ENCODE measurements at places on chromosomes 1 and 21.

DNA sequence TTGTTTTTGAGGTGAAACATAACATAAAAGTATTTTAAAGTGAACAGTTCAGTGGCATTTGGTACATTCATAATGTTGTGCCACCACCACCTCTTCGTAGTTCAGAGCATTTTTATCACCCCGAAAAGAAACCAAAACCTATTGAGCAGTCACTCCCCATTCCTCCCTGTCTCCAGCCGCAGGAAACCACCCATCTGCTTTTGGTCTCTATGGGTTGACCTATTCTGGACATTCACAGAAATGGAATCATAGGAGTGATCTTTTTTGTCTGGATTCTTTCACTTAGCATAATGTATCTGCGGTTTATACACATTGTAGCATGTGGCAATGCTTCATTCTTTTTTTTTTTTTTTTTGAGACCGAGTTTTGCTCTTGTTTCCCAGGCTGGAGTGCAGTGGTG is 141.2 kb downstream of the VPS13D start:
- DNase-seq: no peak

DNA sequence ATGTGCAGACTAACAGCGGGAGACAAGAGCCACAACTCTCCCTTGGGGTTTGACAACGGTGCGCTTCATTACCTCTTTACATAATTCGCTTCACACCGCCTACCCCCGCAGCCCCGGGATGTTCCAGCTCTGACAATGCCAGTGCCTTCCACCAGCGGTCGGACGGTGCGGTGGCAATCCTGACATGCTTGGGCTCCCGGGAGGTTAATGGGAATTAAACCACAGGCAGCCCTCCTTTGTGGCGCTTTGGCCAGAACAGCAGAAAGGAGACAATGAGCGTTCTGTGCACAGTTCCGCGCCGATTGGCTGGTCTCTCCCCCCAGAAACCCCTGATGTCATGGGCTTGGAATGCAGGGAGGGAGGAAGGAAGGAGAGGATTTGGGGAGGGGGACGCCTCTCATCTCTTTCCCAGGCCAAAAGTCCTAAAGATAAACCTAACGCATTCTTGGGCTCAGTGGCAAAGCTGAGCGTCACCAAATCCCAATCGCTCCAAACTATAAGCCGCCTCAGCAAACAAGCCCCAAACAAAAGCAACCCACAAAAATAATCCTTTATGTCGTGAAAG is 1.3 kb downstream of the CNN3 start:
- DNase-seq: peak; percentile 72

DNA sequence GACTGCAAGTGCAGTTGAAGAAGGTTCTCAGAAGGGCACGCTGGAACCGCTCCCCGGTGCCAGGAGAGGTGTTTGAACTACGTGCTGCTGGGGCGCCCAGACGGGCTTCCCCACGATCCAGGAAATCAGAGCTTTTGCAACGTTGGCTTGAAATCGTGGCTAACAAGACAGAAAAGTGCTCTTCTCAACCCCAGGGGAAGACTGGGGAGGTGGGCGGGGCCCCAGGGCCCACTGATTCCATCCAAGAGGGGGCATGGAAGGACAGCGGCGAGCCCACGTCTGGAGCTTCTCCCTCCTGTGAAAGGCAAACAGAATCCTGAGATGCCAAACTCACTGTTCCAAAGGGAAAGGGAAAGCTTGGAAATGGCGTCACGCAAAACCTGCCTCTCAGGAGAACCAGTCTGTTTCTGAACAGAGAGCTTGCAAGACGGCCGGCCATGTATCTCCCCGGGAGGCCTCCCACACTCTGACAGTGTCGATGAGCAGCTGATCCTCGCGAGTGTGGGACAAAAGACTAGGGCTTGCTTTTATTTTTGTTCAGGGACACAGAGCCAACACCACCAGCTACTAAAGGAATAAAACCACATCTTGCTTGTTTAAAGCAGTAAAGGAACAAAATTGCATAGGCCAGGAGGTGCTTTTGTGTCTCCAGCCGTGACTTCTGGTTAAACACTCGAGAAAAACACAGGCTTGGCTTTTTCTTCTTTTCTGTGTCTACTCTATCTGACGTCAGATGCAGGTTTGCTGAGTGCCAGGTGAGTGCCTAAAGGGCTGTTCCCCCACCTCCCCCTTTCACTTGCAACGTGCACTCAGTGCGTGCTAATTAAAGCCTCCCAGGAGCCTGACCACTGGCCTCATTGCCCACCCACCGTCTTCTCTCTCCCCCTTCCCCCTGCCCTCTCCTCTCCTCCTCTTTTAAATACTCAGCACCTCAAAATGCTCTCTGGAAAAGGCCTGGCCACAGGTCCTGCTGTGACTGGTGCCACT is 41.5 kb downstream of the LRRC3 start:
- no peak for DNase-seq

DNA sequence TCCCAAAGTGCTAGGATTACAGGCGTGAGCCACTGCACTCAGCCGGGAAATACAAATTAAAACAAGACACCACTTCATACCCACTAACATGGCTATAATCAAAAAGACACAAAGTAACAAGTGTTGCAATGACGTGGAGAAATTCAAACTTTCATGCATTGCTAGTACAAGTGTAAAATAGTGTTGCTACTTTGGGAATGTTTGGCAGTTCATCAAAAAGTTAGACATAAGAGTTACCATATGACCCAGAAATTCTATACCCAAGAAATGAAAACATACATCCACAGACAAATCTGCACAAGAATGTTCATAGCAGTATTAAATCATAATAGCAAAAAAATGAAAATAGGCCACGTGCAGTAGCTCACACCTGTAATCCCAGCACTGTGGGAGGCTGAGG is 16.4 kb downstream of the FOXJ3 start:
- DNase-seq: no peak

DNA sequence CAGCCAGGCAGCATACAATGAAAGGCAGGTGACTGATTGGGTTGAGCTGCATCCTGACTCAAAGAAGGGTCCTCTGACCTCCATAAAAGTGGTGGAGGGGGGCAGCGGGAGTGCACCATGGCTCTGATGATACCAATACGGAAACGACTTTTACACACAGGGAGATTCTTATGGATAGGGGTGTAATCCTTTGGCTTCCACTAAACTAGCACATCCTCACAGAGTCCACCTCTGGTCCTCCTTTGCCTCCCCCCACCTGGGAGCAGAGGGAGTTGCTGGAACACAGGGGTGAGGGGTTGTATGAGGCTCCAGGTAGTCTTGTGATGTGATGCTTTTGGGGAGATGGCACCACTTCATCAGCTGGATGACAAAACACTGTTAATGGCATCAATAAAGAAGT is 361.0 kb downstream of the BARHL2 start:
- DNase-seq: no peak

- DNase-seq: no peak
Measured at GRCh38 chr1:117112047-117112717, 9.4 kb downstream of the TRIM45 start.

- no peak for DNase-seq
Measured at GRCh38 chr1:218851586-218851985, 322.1 kb upstream of the LYPLAL1 start.

GRCh38 chr1:176203735-176204134 is 3.4 kb downstream of the COP1 start:
- DNase-seq: no peak

DNA sequence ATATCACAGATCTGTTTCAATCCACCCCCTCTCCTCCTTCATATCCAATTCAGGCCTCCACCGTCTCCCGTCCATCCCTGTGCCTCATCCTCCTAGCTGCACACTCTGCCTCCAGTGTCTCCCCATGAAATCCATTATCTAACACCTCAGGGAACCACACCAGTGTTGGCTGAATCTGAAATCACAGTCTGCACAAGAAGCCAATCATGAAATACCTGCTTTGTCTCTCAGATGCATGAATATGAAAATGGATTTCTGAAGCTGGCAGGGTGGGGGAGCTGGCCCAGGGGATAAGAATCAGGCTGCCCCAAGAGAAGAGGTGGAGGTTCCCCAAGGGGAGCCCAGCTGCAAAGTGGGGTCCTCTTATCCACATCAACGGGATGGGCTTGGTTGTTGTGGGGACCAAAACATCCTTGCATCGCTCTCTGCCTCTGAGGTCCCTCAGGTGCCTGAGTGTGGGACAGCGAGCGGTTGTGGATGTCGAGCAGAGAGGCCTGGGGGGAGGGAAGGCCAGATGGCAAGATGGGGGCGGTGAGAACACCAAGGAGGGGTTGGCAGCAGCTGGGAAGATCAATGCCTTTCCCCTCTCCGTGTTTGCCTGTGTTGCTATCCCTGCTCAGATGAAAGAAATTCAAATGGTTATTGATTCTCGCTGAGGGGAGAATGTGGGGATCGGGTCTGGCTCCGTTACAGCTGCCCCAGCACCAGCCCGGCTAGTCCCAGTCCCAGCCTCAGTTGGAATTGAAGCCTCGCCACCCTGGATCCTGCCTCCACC is 237.3 kb upstream of the POU3F1 start:
- DNase-seq: no peak

DNA sequence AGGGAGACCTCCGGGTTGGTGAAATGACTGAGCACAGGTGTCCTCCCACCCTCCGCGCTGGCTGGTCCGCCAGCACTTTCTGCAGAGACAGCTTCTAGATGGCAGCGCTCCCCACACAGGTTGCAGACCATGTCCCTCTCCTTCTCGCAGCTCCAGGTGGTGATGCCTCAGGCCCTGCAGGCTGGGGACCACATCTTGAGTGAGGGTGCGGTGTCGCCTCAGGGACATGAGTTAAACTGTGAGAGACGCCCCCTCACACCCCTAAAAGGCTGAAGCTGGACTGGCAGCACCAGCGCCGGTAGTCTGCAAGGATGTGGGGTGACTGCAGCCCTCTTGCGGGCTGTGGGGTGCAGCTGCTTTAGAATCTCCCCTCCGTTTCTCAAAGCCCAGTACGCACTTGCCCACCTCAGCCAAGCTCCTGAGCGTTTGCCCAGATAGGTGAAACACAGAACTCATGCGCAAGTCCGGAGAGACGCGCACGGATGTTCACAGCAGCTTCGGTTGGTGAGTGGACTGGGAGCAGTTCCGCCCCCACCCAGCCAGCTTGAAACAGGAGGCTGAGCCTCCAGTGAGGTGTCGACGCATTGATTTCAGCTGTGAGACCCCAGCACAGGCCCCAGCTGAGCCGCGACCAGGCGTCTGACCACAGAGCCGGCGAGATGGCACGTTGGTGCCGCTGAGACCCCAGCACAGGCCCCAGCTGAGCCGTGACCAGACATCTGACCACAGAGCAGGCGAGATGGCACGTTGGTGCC is 28.6 kb downstream of the COL6A1 start:
- DNase-seq: no peak

DNA sequence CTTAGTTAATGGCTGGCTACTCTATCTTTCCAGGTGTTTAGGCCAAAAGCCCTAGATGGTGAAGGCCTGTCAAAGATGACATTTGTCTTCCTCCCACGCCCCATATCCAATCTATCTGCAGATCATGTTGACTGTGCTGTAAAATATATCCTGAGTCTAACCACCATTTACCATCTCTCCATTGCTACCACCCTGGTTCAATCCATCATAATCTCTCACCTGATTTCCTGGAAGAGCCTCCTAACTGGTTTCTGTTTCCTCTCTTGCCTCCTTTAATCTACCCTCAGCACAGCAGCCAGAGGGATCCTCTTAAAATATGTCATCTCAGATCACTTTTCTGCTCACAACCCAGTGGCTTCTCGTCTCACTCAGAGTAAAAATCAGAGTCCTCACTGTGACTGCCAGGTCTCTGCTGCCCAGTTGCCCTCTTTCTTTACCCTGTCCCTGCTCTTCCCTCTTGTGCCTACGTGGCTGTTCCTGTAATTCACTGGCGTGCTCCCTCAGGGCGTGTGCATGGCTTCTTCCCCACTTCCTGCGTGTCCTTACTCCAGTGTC is 17.8 kb downstream of the TMEM50A start:
- DNase-seq: no peak

GRCh38 chr21:14285147-14285761 is 69.3 kb downstream of the RBM11 start:
- no peak for DNase-seq

GRCh38 chr21:29737186-29737585 is 202.6 kb downstream of the GRIK1 start:
- no peak for DNase-seq

DNA sequence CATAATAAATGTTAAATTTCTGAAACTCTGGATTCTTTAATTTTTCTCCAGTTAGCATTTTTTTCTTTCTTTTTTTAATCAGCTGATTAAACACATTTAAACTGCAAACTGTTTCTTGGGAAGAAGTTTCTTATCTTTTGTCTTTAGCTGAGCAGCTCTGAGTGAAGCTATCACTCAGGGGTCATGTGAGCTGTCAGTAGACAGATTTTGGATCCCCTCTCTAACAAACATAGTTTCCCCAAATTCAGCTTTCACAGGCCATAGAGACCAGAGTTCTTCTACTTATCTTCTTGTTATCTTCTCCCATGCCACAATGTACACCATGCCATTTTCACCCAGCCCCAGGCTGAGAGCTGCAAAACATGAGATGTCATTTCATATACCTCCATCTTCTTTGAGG is 148.9 kb downstream of the CDC42BPA start:
- no peak for DNase-seq

DNA sequence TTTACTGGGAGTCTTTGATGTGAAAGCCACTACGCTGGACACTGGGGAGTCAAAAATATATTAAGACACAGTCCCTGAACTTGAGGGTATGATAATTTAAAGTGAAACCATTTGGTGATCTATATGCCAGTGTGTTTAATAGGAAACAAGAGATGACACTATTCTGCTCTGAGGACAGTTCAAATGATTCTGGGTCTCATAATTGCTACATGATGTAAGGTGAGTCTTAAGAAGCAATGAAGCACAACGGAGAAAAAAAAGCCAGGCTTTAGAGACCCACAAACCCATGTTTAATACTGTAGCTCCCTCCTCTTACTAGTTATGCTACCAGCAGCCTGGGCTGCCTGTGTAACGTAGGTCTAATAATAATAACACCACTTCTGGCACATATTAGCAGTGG is 14.2 kb upstream of the LRRC8D start:
- no peak for DNase-seq

All from C1 segment of cervical spinal cord (tissue), 14 donors.